Activated naive CD4-positive, alpha-beta T cell treated with anti-CD3 and anti-CD28 coated beads, Interleukin-2, amount 10 ng/mL, durations not matched to agents 7 days and 5 days (primary cell): ENCODE measurements at places on chromosomes 13 and 19.

DNA sequence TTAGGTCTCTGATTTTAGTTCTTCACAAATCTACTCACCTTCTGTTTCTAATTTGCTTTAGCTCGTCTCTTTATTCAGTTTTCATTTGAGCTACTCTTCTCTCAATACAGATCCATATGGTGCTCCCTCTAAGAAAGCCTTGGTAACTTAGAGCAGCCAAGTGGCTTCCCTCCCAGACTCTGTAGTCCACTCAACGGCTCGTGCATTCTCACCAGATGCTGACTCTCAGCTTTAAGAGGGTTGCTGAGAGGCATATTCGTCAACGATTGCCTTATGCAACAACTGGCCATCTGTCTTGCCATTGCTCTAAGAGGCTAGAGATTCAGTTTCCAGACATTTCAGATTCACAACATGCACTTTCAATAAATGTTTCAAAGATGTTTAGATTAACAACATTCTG lies 785.8 kb upstream of the SLC10A2 start:
- DNase-seq = no peak

DNA sequence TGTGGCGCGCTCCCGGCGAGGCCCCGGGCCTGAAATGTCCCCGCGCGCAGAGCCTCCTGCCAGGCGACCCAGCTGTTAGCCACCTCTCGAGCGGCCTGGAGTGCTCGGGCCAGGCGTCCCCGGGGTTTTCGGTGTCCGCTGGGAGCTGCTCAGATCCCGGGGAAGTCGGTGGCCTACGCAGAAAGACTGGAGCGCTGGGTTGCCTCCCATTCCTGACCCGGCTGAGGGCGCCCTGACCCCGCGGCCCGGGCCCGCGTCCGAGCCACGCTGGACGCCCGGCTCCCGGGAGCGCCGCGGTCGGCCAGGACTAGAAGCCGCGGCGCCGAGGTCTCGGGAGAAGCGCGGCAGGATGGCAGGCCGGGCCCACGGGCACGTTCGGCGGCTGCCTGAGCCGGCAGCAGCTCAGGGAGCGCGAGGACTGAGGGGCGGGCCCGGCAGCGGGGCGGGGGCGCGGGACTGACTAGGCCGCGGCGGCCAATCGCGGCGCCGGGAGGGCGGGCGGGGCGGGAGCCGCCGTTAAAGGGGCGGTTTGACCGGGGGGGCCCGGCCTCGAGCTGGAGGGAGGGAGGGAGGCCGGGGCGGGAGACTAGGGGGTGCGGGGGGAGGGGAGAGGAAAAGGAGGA lies 1.3 kb upstream of the ZIC2 start:
- peak; percentile 58 for DNase-seq

DNA sequence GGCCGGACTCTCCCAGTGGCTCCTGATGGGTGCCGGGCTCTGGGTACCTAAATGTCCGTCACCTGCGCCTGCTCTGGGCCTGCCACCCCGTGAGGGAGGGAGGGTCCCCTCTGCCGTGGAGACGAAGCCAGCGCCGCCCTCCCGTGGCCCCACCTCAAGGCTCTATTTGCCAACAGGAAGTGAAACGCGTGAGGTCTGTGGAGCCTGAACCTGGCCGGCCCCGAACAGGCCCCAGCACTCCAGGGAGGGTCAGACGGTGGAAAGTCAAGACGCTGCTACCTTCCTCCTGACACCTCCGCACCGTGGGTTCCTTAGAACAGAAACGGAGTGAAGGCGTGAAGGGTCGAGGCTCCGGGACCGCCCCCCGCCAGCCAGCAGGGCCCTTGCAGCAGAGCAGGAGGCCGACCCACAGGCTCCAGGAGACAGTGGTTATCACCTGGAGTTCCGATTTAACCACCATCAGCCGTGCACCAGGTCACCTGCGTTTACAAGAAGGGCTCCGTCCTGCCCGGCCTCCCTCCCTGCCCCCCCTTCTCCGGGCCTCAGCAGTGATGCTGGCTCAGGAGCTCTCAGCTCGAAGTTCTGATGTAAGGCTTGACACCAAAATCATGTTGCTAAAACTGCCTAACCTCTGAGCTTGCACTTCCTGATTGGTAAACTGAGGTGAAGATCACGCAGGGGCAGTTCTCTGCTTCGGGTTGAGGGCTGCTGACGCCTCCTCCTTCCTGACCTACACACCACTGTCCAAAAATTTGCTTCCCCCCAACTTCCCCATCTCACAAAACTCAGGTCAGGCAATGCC lies 50.9 kb upstream of the C13orf46 start:
- no peak for DNase-seq

DNA sequence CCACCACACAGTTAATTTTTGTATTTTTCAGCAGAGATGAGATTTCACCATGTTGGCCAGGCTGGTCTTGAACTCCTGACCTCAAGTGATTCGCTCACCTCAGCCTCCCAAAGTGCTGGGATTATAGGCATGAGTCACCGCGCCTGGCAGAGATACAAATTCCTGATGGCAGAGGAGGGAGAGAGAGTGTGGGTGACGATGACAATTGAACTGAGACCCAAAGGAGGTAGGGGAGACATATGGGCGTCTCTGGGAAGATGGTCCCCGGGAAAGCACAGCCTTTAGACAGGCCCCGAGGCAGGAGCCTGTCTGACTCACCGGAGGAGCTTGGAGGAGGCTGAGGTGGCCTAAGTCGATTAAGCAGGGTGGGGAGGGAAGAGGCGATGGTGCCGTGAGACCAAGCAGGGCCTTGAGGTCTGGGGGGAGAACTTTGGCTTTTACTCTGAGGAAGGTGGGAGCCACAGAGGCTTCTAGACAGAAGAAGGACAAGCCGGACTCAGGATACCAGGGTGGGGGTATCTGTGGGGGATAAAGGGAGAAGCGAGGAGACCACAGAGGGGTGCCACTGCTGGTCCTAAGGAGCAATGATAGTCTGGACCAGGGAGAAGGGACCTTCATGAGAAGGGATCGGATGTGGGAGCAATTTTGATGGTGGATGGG lies 38.2 kb downstream of the ARRDC2 start:
- no peak for DNase-seq

DNA sequence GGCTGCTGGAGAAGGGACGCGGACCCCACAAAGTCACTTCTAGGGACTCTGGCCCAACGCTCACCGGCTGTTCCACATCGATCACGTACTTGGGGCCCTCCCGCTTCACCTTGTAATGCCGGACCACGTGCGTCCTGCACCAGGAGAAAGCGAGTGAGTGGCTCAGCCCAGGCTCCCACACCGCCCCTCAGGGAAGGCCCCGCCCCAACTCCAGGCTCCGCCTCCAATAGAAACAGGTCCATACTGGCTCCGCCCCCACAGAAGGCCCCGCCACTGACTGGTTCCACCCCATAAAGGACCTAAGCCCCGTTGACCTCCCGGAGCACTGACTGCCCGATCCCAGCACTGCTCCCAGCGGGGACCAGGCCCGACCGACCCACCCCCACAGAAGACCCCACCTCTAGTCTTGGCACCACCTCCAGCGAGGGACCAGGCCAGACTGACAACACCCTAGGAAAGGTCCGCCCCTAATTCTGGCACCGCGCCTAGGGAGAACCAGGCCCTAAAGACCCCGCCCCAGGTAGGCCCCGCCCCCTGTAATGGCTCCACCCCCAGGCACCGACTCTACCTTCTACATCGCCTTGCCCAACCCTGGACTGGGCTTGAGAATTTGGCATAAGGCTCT lies 11.3 kb downstream of the STAP2 start:
- peak; percentile 87 for DNase-seq

DNA sequence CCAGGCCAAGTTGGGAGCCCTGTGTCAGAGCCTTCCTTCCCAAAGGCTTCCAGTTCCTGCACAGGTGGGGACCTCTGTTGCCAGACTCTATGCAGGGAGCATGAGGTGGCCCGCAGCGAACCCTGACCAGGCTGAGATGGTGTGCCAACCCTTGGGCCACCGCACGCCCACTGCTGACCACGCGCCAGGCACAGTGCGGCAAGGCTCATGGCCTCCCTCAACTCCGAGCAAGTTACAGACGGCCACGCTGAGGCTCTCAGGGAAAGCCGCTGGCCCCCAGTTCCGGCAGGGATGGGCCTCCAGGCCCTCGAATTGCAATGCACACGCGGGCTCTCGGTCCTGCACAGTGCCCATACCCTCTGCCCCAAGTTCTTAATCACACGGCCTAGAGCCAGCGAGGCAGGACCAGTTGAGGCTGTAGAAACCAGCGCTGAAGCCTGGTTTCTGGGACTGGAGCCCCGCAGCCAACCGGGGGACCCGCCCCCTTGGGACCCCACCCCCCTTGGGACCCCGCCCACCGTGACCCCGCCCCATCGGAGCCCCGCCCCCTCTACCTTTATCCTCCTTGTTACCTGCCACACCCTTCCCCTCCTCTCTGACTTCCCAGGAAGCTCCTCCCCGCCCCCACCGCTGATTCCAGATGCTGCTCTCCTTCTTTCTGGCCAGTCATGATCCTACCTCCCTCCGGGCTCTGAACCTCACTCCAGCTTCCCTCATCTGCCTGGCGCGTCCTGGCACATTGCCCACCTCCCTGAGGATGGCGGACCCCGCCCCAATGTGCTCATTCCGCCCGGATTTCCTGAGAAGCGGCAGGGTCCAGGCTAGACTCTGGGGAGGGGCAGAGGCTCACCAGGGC lies 6.0 kb downstream of the PEX11G start:
- DNase-seq = no peak

DNA sequence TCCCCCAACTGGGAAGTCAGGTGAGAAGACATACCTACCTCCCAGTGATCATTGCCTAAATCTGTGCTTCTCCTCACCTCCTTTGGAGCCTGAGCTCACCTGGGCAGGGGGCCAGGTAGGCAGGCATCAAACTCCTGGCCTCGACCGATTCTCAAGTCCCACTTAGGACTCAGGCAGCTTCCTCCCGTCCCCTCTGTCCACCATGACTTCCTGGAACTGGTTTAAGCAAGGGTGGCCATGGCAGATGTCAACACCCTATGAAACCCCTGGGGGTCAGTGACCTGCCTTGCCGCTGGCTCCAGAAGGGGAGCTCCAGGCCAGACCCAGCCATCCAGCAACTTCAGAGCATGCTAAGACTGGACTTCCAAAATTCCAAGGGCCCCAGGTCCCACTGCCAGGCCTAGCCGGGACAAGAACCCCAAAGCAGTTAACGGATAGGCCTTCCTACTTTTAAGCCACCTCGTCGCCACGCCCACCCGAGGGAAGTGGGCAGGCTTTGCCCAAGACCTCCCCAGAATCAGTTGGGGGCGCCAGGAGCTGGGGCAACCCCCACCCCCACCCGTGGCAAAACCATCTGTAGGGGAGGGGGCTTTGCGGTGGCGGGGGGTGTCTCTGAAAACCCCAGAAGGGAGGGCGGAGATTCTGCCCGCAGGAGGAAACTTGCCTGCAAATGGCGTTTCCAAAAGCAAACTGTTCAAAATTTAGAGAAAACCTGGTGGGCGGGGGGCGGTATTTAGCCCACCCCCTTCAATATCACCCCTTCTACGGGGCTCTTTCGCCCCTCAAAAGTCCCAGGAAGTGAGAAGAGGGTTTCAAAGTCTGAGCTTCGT lies 657 bp downstream of the PLIN3 start:
- DNase-seq = peak; percentile 64

GRCh38 chr19:40335101-40335500 lies 13.1 kb downstream of the C19orf47 start:
- DNase-seq = no peak

DNA sequence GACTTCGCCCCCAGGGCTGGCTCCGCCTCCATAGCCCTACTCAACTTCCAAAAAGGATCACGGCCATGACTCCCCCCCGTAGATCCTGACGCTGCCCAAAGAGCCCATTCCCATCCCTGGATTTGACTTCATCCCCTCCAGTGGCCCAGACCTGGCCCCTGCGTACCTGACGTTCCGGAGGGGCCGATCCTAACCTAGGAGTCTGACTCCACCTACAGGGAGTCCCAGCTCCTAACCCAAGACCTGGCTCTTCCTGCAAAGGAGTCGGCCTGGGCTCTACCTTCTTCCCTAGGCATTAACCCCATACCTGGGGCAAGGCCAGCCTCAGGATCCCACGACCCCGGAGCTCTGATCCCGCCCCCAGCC lies 10.8 kb downstream of the STAP2 start:
- no peak for DNase-seq

DNA sequence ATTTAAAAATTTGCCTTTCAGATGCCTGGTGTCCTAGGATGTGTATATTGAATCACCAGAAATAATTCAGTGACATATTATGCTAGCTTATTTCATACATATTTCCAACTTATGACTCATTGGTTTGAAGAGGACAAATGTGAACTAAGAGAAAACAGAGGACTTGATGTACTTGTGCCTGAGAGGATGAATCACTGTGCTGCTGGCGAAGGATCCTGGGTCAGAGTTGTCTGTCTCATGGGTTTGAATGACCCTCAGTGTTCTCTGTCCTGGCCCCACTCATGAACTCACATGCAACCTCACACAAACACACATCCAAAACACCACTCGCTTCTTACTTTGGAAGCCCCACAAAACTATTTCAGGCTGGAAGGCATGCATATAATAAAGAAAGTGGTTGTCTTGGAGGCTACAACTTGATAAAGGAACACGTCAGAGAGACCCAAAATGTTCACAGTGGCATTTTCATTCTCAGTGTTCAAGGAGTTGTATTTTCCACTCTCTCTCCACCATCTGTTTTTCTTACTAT lies 129.0 kb upstream of the SPRY2 start:
- DNase-seq = no peak

- no peak for DNase-seq
Measured at GRCh38 chr13:48819899-48820298, 155.8 kb upstream of the FNDC3A start.

DNA sequence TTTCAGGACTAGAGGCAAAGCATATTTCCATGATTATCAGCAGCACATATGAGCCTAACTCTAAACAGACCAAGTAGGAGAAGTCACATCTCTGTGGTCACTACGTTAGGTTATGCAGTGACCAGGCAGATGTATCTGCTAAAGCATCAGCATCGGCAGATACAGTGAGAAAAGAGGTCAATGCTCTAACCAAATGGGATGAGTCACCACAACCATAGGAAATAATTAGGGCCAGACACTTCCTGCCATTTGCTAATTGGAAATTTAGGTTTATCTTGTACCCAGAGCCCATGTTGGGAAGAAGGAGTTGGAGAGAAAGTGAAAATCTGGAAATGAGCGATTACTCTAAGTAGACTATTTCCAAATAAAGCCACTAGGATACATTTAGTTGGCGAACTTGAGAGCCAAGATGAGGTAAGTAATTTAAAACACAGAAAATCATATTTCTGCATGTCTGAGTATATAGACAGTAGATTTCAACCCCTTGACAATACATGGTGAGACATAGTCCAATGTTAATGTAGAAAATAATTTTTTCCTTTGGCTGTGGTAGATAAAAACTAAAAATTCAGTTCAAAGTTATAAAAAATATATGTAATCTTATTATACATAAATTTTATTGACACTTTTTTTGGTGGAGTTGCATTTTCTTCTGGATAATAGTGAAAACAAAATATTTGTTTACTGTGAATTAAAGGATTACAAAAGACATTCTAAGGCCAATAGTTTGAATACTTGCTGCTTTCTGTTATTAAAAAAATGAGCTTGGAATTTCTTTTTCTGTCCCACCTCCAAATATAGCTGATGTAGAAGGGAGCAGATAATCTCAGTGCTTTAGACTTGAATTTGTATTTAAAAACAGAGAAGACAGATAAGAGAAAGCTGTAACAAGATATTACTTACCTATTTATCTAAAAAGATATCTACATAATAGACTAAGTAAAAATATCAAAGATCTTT lies 104.4 kb upstream of the CSNK1A1L start:
- no peak for DNase-seq

GRCh38 chr19:13100841-13101589 lies 1.6 kb downstream of the LYL1 start:
- DNase-seq = no peak

- peak; percentile 15 for DNase-seq
Measured at GRCh38 chr19:36028313-36029041, 4.2 kb downstream of the CLIP3 start.
